CD4-positive, CD25-positive, alpha-beta regulatory T cell (primary cell): ENCODE measurements at places on chromosomes 11 and 22. TPM values are rescaled to one million over a fixed set of nuclear protein-coding genes. Genes with fewer than 3 reads are reported as not detected.
A peak's percentile ranks its signal among the peaks of the same experiment; 100 is the strongest.

Gene OR52H1
- 0.37 TPM for total RNA-seq

Gene FADS3
- 15.8 TPM for total RNA-seq

Gene TRIM49D2
- total RNA-seq = not detected

Gene C11orf86
- not detected for total RNA-seq

Gene MS4A7
- total RNA-seq = 0.86 TPM

GRCh38 chr11:57353852-57354251 is 15.7 kb downstream of the P2RX3 start:
- no peak overlapping the region for H3K4me3 ChIP-seq
- peaks cover 2% of the 10 kb centered on the region for H3K27me3 ChIP-seq
- H3K4me1 ChIP-seq = peaks cover 4% of the 10 kb centered on the region
- DNase-seq = no peak
- H3K36me3 ChIP-seq = no peaks in the 10 kb centered on the region

- DNase-seq = no peak
- no peaks in the 10 kb centered on the region for H3K36me3 ChIP-seq
- no peaks in the 10 kb centered on the region for H3K4me1 ChIP-seq
- no peak overlapping the region for H3K27ac ChIP-seq
Observed at GRCh38 chr11:20213790-20214189, 53.5 kb upstream of the DBX1 start.

DNA sequence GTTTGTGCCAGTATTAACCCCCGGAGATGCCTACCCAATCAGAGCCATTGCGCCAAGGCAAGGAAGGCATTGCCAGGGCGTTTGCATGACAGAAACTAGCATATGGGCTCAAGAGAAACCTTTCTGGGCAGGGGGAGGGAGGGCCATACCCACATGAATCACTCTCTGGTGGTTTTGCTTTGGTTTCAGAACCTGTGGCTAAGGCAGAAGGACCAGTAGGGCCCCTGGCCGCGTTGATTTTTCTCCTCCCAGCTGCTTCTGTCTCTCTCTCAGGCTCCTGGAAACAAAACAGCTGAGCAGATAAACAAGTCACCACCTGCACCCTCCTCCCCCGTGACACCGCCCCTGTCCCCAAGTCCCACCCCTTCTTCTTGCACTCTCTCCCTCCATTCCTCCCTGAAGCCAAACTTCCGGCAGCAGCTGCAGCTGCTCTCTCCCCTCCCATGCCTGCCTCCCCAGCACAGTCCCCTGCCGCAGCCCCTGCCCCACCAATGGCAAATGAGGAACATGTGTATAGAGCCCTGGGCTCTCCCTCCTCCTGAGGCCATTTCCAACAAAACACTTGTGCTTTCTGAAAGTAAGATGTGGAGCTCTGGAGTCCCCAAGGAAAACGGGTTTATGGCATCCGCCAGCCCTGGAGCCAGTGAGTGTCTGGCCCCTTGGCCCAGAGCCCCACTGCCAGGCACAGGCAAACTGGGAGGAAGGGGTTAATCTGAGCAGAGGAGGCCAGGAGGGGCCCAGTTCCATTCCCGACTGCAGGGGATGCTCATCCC is 39.0 kb upstream of the ADA2 start:
- peak overlapping the region; percentile 56 for H3K27ac ChIP-seq
- H3K27me3 ChIP-seq = no peaks in the 10 kb centered on the region
- H3K4me1 ChIP-seq = peaks cover 24% of the 10 kb centered on the region

DNA sequence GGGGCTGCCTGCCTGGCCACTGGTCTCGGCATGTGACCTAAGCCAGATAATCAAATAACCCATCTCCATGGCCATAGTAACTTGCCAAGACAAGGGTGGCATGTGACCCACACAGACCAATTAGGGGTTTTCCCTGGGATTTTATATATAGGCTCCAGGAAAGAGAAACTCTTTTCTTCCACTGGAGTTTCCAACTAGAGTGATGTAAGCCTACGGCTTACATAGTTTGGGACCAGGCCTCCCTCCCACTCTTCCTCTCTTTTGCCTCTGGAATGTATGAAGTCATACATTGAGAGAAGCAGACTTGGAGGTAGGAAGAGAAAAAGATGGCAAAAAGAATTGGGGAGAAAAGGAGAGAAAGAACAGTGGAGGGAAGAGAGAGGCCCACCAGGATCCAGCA is 84.6 kb upstream of the LDLRAD3 start:
- no peak for DNase-seq
- H3K27ac ChIP-seq = no peak overlapping the region
- no peaks in the 10 kb centered on the region for H3K36me3 ChIP-seq
- H3K4me3 ChIP-seq = no peak overlapping the region

DNA sequence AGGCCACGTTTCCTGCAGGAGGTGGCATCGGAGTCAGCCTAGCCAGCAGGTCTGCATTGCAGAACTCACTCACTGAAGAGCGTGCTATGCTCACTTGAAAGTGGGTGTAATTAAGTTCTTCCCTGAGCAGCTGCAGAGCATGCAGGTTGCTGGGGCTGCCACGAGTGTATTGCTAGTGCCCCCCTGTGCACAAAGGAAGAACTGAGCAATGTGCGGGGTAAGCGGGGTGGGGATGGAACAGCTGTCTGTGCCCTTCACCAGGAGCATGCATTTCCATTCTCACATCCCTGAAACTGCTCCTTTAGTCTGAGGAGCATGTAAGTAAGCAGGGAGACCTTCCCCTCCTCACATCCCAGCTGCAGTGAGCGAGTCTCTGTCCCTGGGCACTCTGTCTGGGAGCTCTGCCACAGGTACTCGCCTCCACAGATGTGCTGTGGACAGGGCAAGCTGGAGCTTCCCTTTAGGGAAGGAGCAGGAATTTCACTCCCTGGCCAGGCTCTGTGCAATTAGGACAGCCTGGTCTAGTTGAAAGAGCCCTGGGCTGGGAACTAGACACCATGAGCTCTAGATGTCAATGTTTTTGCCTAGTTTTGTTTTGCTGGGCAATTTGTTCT is 1031.8 kb downstream of the NTM start:
- no peak overlapping the region for H3K27ac ChIP-seq
- H3K4me3 ChIP-seq = no peak overlapping the region
- peak; percentile 32 for DNase-seq
- H3K27me3 ChIP-seq = no peaks in the 10 kb centered on the region
- no peaks in the 10 kb centered on the region for H3K36me3 ChIP-seq
- no peaks in the 10 kb centered on the region for H3K4me1 ChIP-seq

- H3K4me1 ChIP-seq = peaks cover 3% of the 10 kb centered on the region
- H3K27ac ChIP-seq = no peak overlapping the region
- DNase-seq = peak; percentile 58
- H3K4me3 ChIP-seq = no peak overlapping the region
- H3K36me3 ChIP-seq = no peaks in the 10 kb centered on the region
Observed at GRCh38 chr11:75867778-75868374, 52.9 kb downstream of the UVRAG start.

GRCh38 chr11:110972640-110973039 is 260.4 kb upstream of the ARHGAP20 start:
- no peaks in the 10 kb centered on the region for H3K27me3 ChIP-seq
- no peaks in the 10 kb centered on the region for H3K36me3 ChIP-seq
- no peak overlapping the region for H3K4me3 ChIP-seq
- H3K4me1 ChIP-seq = no peaks in the 10 kb centered on the region
- no peak for DNase-seq

DNA sequence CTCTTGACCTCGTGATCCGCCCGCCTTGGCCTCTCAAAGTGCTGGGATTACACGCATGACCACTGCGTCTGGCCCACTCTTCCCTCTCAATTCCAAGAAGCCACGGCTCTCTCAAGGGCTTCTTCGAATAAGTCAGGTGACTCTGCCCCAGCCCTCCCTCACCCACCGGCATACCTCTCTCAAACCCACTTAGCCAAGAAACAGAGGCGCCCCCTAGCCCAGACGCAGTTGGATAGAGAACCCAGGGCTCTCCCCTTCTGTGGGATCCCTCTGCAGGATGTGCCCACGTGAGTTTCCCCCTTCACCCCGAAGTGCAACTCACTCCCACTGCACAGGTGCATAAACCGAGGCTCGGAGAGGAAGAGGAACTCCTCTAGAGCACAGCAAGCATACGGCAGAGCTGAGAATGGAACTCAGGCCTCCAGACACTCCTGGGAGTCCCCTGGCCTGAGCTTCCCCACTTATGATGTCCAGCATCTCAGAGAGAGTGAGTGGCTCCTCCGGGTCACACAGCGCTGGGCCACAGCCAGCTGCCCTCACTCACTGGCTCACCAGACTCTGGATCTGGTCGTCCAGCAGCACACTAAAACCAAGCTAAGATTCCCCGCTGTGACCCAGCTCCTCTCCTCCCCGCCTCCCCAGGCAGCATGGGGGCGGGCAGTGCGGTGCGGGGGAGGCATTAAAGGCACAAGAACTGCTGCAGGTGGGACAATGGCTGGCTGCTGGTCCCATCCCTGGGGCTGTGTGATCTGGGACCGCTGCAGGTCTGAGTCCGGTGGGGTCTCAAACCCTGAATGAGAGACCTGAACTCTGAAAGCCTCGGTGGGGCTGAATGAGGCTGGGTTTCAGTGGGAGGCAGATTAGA is 16.8 kb upstream of the RGL4 start:
- DNase-seq = no peak
- no peak overlapping the region for H3K4me3 ChIP-seq
- no peak overlapping the region for H3K27ac ChIP-seq
- no peaks in the 10 kb centered on the region for H3K27me3 ChIP-seq

DNA sequence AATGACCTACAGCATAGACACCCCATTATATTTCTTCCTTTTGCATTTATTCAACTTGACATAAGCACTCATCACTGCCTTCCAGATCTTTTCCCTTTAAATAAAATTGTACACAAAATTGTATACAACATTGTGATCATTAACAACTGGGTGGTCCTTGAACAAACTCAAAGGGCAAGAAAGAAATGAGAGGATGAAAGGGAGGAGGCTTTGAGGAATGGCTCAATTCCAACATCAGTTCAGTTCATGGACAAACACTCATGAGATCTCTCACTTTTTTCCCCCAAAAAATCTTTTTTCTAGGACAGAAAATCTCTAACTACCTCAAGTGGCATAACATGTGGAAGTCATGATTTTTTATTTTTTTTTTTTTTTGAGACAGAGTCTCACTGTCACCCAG is 113.7 kb downstream of the PLEKHA7 start:
- H3K27ac ChIP-seq = no peak overlapping the region
- no peak overlapping the region for H3K4me3 ChIP-seq
- no peak for DNase-seq
- H3K4me1 ChIP-seq = peaks cover 9% of the 10 kb centered on the region

GRCh38 chr11:70644343-70645060 is 246.2 kb downstream of the CTTN start:
- H3K4me1 ChIP-seq = no peaks in the 10 kb centered on the region
- H3K27ac ChIP-seq = no peak overlapping the region
- H3K36me3 ChIP-seq = no peaks in the 10 kb centered on the region
- no peak for DNase-seq

DNA sequence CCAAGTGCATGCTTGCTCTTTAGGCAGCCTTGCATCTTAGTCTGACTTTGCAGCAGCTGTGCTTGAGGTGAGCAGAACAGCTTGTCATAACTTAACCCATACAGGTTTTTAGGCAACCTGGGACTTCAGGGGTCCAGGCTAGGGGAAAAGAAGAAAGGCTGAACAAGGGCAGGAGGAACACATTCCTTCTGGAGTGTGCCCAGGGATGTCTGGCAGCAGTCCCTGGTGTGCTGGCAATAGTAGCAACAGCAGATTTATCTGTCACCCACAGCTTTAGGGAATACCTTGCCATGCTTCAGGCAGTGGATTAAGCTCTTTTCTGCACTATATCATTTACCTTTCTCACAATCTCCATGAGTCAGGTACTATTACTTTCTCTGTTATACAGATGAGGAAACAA is 513.0 kb downstream of the RAB38 start:
- no peaks in the 10 kb centered on the region for H3K4me1 ChIP-seq
- H3K4me3 ChIP-seq = no peak overlapping the region
- H3K27me3 ChIP-seq = no peaks in the 10 kb centered on the region
- DNase-seq = no peak
- no peak overlapping the region for H3K27ac ChIP-seq
- no peaks in the 10 kb centered on the region for H3K36me3 ChIP-seq

- H3K36me3 ChIP-seq = no peaks in the 10 kb centered on the region
- H3K27ac ChIP-seq = no peak overlapping the region
- DNase-seq = no peak
Observed at GRCh38 chr11:128921793-128922192, 20.9 kb downstream of the TP53AIP1 start.

- no peaks in the 10 kb centered on the region for H3K4me1 ChIP-seq
- no peaks in the 10 kb centered on the region for H3K27me3 ChIP-seq
- no peaks in the 10 kb centered on the region for H3K36me3 ChIP-seq
Observed at GRCh38 chr22:33438273-33438672, 380.1 kb upstream of the SYN3 start.

- H3K4me3 ChIP-seq = no peak overlapping the region
- peaks cover 68% of the 10 kb centered on the region for H3K36me3 ChIP-seq
Observed at GRCh38 chr11:108193725-108194124, 28.7 kb downstream of the NPAT start.

DNA sequence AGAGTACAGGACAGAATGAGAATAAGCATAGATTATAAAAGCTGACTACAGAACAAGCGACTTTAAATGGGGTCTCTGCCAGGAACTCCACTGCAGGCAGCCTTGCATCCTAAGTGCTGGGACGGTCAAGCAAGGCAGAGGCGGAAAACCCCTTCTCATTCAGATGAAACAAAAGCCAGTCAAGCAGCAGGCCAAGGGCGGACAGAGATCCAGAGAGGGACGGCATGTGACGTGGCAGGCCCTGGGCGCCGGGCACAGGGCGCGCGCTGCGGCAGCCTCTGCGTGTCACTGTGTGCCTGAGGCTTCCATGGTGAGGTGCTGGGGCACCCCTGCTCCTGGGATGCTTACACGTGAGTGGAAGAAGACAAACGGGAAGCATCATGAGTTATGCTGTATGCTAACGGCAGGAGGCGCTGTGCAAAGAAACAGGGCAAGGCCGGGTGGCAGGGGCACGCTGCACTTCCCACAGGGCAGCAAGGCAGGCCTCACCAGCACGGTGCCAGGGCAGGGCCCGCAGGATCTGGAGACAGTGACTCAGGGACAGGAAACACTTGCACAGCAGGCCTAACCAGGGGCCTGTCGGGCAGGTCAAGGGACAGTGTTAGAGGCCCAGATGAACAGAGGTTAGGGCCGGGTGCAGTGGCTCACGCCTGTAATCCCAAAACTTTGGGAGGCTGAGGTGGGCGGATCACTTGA is 6.2 kb downstream of the TOLLIP start:
- H3K27ac ChIP-seq = no peak overlapping the region
- H3K4me3 ChIP-seq = no peak overlapping the region
- peaks cover 15% of the 10 kb centered on the region for H3K4me1 ChIP-seq
- H3K27me3 ChIP-seq = no peaks in the 10 kb centered on the region
- DNase-seq = no peak
- peaks cover 5% of the 10 kb centered on the region for H3K36me3 ChIP-seq

DNA sequence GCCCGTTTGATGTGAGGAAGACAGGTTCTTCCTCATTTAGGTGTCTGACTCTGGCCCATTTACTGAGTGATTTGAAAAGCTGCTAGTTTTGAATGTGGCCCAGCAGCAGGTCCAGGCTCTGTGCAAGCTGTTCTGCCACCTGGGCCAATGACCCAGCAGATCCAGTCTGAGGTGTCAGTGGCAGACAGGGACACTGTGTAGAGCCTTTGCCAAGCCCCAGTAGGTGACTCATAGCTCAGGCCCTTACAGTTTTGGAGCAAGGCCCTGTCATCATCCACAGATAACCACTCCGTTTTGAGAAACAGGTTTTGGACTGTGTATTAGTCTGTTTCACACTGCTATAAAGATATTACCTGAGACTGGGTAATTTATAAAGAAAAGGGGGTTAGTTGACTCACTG is 23.9 kb downstream of the TSPAN32 start:
- no peaks in the 10 kb centered on the region for H3K36me3 ChIP-seq
- H3K4me1 ChIP-seq = no peaks in the 10 kb centered on the region
- DNase-seq = no peak
- H3K27ac ChIP-seq = no peak overlapping the region
